ENCODE measurements at places on chromosomes 5 and 9.
A peak's percentile ranks its signal among the peaks of the same experiment; 100 is the strongest.

- DNase-seq = no peak
These were observed 59.4 kb upstream of the TNFSF8 start for GRCh38 chr9:114989600-114990410.

GRCh38 chr5:122162100-122162638 lies 32.8 kb downstream of the ZNF474 start:
- no peak for DNase-seq

- DNase-seq = no peak
These were observed 100.7 kb upstream of the IRX4 start for GRCh38 chr5:1983401-1983800.

DNA sequence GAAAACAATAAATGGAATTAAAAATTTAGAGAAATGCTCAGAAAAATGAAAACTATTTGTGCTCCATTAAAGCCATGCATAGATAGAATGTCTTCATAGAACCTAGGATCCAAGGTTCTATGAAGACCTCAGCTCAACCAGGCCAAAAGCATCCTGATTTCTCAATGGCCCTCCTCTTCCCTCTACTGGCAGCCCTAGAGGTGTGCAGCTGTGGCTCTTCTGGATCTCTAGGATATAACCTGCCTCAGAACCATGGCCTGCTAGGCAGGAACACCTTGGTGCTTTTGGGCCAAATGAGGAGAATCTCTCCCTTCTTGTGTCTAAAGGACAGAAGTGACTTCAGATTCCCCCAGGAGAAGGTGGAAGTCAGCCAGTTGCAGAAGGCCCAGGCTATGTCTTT lies 15.1 kb downstream of the IFNA1 start:
- peak; percentile 5 for DNase-seq

- DNase-seq = peak; percentile 72
These were observed 207.9 kb downstream of the C9orf50 start for GRCh38 chr9:129412814-129413536.

DNA sequence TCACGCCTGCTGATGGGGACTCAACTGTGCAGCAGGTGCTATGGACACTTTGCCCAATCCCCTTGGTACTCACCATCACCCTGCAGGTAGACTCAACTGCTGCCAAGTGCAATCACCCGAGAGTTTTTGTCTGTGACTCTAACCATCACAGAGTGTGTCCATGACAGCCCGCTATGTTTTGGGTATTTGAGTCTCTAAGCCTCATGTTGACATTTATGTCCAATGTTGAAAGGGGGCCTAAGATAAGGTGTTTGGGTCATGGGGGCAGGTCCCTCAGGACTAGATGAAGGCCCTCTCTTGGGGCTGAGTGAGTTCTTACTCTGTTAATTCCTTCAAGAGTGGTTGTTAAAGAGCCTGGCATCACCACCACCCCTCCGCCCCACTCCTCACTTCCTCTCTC lies 44.1 kb upstream of the GABRP start:
- DNase-seq = no peak

- DNase-seq = no peak
These were observed 184.3 kb downstream of the TSSK1B start for GRCh38 chr5:113250341-113250953.
